ENCODE measurements at places on chromosomes 1 and 21.

DNA sequence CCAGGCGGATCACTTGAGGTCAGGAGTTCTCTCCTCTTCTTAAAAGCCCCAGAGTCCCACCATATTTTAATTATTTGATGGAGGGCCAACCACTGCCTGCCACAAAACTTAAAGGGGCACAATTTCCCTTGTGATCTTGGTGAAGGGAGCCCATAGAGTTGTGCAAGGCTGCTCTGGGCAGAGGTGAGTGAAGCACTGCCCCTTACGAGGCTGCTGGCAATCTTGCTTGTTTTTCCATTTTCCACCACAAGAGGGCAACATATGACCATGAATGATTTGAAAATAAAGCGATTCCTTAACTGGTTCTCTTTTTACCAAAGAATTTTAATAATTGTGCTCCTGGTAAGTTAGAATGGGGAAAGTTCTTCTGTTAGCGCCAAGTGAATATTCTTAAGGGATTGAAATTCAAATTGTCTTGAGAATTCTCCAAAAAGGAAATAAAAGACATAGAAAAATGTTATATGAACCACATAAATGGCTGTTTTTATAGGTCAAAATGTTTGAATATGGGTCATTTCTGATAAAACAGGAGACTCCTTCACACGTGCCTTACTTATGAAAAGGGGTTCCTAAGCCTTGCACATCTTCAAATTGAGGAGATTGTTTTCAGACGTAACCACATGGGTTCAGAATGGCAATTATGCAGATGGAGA is 22.7 kb downstream of the PGM1 start:
- H3K27ac ChIP-seq, result no peak overlapping the region
- peaks cover 8% of the 10 kb centered on the region for H3K4me1 ChIP-seq
- no peaks in the 10 kb centered on the region for H3K36me3 ChIP-seq
- no peak for DNase-seq

GRCh38 chr1:168419736-168420135 is 124.1 kb downstream of the XCL2 start:
- no peaks in the 10 kb centered on the region for H3K27me3 ChIP-seq
- no peak overlapping the region for H3K27ac ChIP-seq
- H3K4me3 ChIP-seq, result no peak overlapping the region
- no peaks in the 10 kb centered on the region for H3K36me3 ChIP-seq
- no peak for DNase-seq
- H3K4me1 ChIP-seq, result no peaks in the 10 kb centered on the region

GRCh38 chr1:186154651-186155050 is 220.4 kb downstream of the TPR start:
- no peak overlapping the region for H3K27ac ChIP-seq
- no peaks in the 10 kb centered on the region for H3K27me3 ChIP-seq
- H3K36me3 ChIP-seq, result no peaks in the 10 kb centered on the region
- no peaks in the 10 kb centered on the region for H3K4me1 ChIP-seq

GRCh38 chr1:17759114-17759513 is 4.0 kb downstream of the ACTL8 start:
- H3K27me3 ChIP-seq, result peaks cover 17% of the 10 kb centered on the region
- H3K4me1 ChIP-seq, result no peaks in the 10 kb centered on the region
- no peak for DNase-seq
- H3K4me3 ChIP-seq, result no peak overlapping the region
- no peaks in the 10 kb centered on the region for H3K36me3 ChIP-seq

DNA sequence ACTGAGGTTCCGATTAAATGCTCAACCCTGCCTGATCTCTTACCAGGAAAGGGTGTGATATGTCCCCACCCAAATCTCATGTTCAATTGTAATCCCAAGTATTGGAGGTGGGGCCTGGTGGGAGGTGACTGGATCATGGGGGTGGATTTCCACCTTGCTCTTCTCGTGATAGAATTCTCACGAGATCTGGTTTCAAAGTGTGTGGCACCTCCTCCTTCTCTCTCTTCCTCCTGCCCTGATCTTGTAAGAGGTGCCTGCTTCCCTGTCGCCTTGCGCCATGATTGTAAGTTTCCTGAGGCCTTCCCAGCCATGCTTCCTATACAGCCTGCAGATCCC is 34.9 kb downstream of the RSPH1 start:
- peaks cover 3% of the 10 kb centered on the region for H3K4me1 ChIP-seq
- H3K27me3 ChIP-seq, result no peaks in the 10 kb centered on the region
- no peak overlapping the region for H3K27ac ChIP-seq
- no peak overlapping the region for H3K4me3 ChIP-seq
- DNase-seq, result peak; percentile 18

DNA sequence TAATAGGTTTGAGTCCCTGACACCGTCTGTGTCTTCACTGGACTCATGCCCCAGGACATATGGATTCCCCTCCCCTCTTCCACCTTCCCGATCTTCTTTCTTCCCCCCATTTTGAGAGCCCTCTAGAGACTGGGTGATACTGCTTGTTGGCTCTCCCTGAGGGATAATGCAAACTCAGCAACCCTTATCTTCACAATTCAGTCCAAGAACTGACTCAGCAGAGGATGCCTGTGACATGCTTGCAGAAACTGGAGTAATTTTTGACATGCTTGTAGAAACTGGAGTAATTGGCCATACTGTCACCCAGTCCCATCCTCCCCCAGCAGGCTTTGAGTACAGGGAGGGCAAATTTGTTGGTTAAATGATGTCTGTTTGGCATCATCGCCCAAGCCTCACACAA is 127.6 kb upstream of the CTTNBP2NL start:
- H3K4me3 ChIP-seq, result no peak overlapping the region
- DNase-seq, result no peak
- peaks cover 22% of the 10 kb centered on the region for H3K4me1 ChIP-seq
- no peak overlapping the region for H3K27ac ChIP-seq

DNA sequence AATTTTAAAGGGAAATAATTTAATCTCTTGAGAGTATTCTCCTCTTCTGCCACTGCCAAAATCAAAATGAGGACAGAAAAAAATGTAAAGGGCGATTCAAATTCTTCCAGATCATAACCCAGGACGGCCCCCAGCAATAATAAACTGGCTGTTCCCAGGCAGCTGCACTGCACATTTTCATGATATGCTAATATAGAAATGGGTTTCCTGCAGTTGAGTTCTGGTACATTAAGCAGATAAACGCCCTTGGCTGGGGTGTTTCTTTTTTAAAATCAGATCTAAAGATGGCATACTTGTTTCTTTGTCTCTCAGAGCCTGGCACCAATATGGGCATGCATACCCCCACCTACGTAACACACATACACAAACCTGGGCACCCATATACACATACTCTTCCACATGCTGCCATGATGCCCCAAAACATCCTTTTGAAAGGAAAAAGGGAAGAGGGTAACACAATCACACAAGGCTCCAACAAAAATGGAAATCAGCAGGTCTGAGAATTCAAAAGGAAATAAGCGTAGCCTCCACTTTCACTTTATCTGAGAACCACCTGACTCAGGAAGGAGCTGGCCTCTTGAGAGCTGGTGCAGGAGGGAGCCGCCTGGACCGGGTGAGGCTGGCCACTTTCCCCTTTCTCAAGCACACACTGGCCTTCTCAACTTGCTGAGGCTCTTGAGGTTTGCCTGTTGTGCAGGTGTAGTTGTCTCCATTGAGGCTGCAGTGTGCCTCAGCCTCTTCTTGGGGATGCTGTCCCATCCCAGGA is 653.4 kb downstream of the KIF26B start:
- no peak overlapping the region for H3K27ac ChIP-seq
- H3K36me3 ChIP-seq, result no peaks in the 10 kb centered on the region
- H3K4me1 ChIP-seq, result peaks cover 4% of the 10 kb centered on the region
- no peak for DNase-seq

GRCh38 chr21:36532769-36533467 is 53.0 kb upstream of the CLDN14 start:
- H3K27me3 ChIP-seq, result peaks cover 36% of the 10 kb centered on the region
- no peak overlapping the region for H3K27ac ChIP-seq
- H3K4me3 ChIP-seq, result no peak overlapping the region
- H3K36me3 ChIP-seq, result no peaks in the 10 kb centered on the region

- H3K4me1 ChIP-seq, result peaks cover 16% of the 10 kb centered on the region
- H3K4me3 ChIP-seq, result no peak overlapping the region
- no peak for DNase-seq
- H3K36me3 ChIP-seq, result no peaks in the 10 kb centered on the region
- peak overlapping the region; percentile 52 for H3K27ac ChIP-seq
These were observed 21.5 kb downstream of the PADI2 start for GRCh38 chr1:17097787-17098186.

- DNase-seq, result no peak
- no peaks in the 10 kb centered on the region for H3K4me1 ChIP-seq
- H3K27me3 ChIP-seq, result no peaks in the 10 kb centered on the region
- H3K36me3 ChIP-seq, result peaks cover 79% of the 10 kb centered on the region
- H3K4me3 ChIP-seq, result no peak overlapping the region
These were observed 13.5 kb upstream of the YRDC start for GRCh38 chr1:37821481-37821880.

GRCh38 chr1:206002160-206002559 is 1.0 kb downstream of the RAB7B start:
- H3K27me3 ChIP-seq, result no peaks in the 10 kb centered on the region
- peak overlapping the region; percentile 93 for H3K27ac ChIP-seq
- H3K4me1 ChIP-seq, result peaks cover 78% of the 10 kb centered on the region
- peak overlapping the region; percentile 44 for H3K4me3 ChIP-seq
- H3K36me3 ChIP-seq, result no peaks in the 10 kb centered on the region

DNA sequence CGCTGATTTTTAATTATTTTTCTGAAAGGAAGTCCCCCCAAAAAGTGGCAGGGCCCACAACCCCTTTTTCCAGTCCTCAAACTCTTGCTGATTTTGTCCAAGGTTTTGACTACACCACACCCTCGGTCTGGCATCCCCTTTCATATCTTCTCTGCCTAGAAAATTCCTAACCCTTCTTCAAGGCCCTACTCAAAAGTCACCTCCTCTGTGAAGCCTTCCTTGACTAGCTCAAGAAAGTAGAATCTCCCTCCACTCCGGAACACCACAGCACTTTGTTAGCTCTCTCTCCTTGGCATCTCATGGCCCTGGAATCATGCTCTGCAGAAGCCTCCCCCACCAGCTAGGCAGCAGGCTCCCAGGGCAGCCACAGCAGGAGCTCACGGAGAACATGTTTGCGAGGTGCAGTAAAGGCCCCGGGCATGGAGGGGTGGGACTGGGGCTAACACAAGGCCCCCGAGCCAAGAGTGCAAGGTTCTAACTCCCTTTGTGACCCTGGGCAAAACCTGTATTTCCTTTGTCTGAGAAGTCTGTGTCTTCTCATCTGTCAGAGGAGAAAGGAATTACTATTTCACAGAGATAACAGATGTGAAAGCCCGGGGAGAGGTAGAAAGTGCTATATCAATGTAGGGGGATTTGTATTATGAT is 17.7 kb upstream of the S100A7 start:
- H3K27ac ChIP-seq, result no peak overlapping the region
- no peaks in the 10 kb centered on the region for H3K36me3 ChIP-seq
- no peak for DNase-seq
- H3K27me3 ChIP-seq, result no peaks in the 10 kb centered on the region
- no peak overlapping the region for H3K4me3 ChIP-seq

DNA sequence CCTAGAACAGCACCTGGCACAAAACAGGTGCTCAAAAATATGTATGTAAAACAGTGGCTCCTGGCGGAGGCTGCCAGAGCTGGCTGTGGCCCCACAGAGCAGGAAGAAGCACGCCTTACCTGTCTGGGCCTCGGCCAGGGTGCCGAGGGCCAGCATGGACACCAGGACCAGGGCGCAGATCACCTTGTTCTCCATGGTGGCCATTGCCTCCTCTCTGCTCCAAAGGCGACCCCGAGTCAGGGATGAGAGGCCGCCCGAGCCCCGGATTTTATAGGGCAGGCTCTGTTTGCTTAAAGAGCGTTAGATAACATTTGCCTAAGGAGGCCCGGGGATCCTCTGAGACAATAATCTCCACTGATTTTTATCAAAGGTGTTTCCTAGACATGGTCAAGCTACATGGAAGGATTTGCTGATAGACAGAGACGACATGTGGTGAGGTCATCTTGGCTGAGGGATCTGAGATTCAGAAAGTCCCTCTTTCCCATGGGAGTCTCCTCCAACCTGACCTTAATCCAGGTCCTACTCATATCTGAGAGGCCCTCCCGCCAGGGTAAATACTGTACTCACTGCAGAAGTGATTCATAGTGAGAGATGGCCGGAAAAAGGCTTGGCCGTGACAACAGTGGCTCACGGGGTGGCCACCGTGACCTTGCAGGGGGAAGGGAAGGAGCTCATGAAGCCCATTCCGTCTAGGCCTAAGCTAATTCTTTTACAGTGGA is at the start of gene TFF1:
TSS of gene TFF1 (minus strand) at position 244 of the 719 bp plus-strand sequence. CDS start at position 204, 40 bp downstream.
- peaks cover 42% of the 10 kb centered on the region for H3K27me3 ChIP-seq
- H3K36me3 ChIP-seq, result no peaks in the 10 kb centered on the region
- no peak within 1 kb of the TSS for H3K27ac ChIP-seq

- H3K4me3 ChIP-seq, result no peak overlapping the region
- no peaks in the 10 kb centered on the region for H3K36me3 ChIP-seq
- H3K27ac ChIP-seq, result no peak overlapping the region
- no peaks in the 10 kb centered on the region for H3K27me3 ChIP-seq
- H3K4me1 ChIP-seq, result no peaks in the 10 kb centered on the region
- no peak for DNase-seq
These were observed 17.6 kb downstream of the CRB1 start for GRCh38 chr1:197285526-197286205.

DNA sequence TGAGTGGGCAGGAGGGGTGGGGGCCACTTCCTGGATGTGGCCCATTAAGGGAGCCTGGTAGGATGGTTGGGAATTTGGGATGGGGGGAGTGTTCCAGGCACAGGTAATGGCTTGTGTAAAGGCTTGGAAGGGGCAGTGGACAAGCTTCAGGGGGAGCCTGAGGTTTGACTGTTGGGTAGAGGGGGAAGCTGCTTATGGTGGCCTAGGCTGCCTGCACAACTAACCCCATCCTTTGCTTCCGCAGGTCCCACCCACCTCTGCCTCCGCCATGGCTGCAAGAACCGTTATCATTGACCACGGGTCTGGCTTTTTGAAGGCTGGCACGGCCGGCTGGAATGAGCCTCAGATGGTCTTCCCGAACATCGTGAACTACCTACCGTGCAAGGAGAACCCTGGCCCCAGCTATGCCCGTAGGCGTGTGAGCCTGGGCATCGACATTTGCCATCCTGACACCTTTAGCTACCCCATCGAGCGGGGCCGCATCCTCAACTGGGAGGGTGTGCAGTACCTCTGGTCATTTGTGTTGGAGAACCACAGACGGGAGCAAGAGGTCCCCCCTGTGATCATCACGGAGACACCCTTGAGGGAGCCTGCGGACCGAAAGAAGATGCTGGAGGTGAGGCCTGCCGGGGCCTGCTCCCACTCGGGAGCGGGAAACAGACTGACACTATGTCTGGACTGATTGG is 67.8 kb downstream of the ACTL8 start:
- no peaks in the 10 kb centered on the region for H3K4me1 ChIP-seq
- DNase-seq, result no peak
- H3K36me3 ChIP-seq, result no peaks in the 10 kb centered on the region
- H3K27me3 ChIP-seq, result peaks cover 39% of the 10 kb centered on the region
- H3K4me3 ChIP-seq, result no peak overlapping the region

- H3K4me3 ChIP-seq, result no peak overlapping the region
- no peak for DNase-seq
- peaks cover 21% of the 10 kb centered on the region for H3K4me1 ChIP-seq
- no peak overlapping the region for H3K27ac ChIP-seq
- H3K27me3 ChIP-seq, result no peaks in the 10 kb centered on the region
- H3K36me3 ChIP-seq, result peaks cover 27% of the 10 kb centered on the region
These were observed 2.6 kb downstream of the FUCA1 start for GRCh38 chr1:23865543-23865930.

Data from suprapubic skin (tissue), 4 donors.